Renal cortex interstitium (tissue), 15 donors: ENCODE measurements at places on chromosomes 7 and 10. TPM values are rescaled to one million over a fixed set of nuclear protein-coding genes. Genes with fewer than 3 reads are reported as not detected.

ZNF680 gene
- polyA plus RNA-seq, result 15.0 TPM

YKT6 gene
- 78.0 TPM for polyA plus RNA-seq

ANKRD61 gene
- 1.0 TPM for polyA plus RNA-seq

SPDYE18 gene
- 0.26 TPM for polyA plus RNA-seq

DNAH11 gene
- 0.78 TPM for polyA plus RNA-seq

PTN gene
- polyA plus RNA-seq, result 186 TPM
